Stimulated activated CD4-positive, alpha-beta T cell treated with anti-CD3 and anti-CD28 coated beads, Interleukin-4, amount 100 ng/mL, for 48 hours (primary cell): ENCODE measurements at places on chromosomes 5 and 9.

GRCh38 chr9:117826837-117827236 is 122.6 kb downstream of the TLR4 start:
- DNase-seq: no peak

- DNase-seq: no peak
These were observed 1037.0 kb downstream of the NR2F1-AS1 start for GRCh38 chr5:92544036-92544435.

- no peak for DNase-seq
These were observed 240.5 kb downstream of the HSPA4 start for GRCh38 chr5:133292300-133292699.

- DNase-seq: no peak
These were observed 6.5 kb upstream of the FBXO10 start for GRCh38 chr9:37582548-37583157.

GRCh38 chr5:38341056-38341455 is 82.7 kb downstream of the EGFLAM start:
- DNase-seq: no peak

DNA sequence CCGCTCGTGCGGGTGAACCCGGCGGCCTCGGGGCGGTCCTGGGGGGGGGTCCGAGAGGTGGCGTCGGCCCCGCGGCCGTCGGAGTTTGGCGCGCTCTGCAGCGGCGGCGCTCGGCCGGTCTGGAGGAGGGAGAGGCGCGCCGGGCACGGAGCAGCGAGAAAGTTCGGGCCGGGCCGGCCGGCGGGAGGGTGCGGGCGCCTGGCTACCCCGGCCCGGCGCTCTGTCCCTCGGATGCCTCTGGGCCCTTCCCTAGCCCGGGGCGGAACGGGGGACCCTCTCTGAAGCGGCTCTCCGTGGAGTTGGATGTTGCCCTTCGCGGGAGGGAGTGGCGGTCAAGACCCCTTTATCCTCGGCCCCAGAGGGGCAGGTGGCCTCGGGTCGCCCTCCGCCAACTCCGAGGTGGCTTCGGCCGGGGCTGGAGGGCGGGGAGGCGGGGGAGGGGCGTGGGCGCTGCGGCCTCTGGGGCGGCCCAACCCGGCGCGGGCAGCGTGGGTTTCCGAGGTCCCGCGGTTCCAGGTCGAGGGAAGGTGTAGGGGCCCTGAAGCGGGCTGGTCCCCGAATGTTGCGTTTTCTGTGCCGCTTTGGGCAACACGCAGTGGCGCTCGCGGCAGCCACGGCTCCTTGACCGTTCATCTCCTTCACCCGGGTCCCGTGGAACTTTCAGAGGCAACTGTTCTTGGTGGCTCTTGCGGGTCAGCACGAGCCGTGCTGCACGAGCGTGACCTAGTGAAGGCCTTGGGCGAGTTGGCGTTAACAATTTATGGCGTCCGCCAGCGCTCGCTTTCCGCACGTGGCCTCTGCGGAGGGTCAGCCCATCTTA is 290.5 kb downstream of the DOCK8 start:
- DNase-seq: no peak

DNA sequence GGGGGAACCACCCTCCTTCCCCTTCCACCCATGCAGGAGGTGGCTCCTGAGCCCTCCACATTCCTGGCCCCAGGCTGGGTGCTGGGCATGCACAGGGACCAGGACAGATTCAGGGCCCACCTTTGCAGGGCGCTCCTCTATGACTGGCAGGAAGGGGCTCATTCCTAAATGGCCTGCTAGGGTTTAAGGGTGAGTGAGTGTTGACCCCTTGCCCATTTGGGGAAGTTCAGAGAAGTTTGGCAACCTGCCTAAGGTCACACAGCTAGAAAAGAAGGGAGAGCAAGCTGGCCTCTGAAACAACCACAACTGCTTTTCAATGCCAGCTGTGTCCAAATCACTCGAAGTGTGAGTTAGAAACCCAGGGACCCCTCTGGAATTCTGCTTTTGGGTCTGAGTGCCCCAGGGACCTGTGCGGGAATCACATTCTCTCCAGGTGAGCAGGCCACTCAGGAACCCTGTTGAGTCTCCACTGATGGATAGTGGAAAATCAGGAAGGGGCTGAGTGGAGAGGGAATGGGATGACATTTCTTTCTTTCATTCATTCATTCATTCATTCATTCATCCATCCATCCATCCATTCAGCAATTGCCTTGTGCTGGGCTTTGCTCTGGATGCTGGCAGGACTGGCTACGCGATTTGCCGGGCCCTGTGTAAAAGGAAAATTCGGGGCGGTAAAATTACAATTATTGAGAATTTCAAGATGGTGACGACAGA is 191.9 kb downstream of the C9orf50 start:
- no peak for DNase-seq

DNA sequence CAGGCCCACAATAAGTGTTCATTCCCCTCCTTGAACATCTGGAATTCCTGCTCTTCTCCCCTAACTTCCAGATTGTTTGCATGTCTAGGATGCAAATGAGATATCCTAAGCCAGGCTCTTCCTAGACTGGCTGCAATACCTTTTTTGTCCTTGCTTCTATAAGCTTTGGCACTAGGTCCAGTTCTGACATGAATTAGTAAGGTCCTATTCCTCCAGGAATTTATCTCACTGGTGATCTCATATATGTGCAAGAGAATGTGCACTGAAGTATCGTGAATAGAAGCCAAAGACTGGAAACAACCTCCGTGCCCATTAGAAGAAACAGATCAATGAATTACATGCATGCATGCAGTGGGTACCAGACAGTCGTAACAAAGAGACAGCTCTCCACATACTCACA is 25.2 kb downstream of the DUSP1 start:
- DNase-seq: no peak

DNA sequence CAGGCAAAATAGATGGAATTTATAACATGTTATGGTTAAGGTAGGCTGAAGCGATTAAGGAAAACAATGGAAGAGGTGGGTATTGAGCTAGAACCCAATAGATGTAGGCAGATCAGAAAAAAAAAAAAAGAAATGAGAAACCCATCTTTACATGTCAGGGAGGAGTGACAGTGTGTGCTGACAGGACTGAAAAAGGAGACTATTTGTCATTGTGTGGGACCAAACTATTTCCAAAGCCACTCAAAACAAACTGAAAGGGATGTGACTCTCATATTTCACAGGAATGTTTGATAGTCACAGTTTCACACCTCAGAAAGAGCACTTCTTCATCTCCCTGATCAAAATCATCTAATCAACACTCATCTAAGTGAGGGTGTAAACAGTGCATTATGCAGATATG is 122.3 kb upstream of the KIF2A start:
- no peak for DNase-seq

- DNase-seq: no peak
These were observed 205.6 kb upstream of the ADAMTSL1 start for GRCh38 chr9:18268381-18268780.

DNA sequence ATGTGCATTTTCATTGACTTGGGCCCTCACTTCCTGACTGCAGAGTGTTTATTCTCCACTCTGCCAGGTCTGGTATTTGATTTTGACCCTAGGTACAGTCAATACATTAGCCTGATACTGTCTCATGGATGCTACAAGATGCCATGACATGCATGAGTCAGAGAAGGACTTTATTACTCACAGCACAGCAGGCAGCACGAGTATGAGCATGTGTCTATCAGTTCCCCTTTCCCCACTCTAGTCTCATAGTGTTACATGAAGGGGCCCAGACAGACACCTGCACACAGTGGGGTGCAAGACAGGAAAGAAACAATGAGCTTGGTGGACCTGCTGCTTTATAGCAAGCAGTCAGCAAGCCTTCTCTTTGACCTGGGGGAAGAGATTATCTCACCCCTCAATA is 19.6 kb downstream of the ITGA2 start:
- no peak for DNase-seq
